ENCODE measurements at places on chromosomes 2 and 18.

- DNase-seq, result no peak
These were observed 7.1 kb downstream of the ASB18 start for GRCh38 chr2:236257136-236257535.

GRCh38 chr2:237485304-237485703, 1.7 kb upstream of the MLPH start:
- no peak for DNase-seq

DNA sequence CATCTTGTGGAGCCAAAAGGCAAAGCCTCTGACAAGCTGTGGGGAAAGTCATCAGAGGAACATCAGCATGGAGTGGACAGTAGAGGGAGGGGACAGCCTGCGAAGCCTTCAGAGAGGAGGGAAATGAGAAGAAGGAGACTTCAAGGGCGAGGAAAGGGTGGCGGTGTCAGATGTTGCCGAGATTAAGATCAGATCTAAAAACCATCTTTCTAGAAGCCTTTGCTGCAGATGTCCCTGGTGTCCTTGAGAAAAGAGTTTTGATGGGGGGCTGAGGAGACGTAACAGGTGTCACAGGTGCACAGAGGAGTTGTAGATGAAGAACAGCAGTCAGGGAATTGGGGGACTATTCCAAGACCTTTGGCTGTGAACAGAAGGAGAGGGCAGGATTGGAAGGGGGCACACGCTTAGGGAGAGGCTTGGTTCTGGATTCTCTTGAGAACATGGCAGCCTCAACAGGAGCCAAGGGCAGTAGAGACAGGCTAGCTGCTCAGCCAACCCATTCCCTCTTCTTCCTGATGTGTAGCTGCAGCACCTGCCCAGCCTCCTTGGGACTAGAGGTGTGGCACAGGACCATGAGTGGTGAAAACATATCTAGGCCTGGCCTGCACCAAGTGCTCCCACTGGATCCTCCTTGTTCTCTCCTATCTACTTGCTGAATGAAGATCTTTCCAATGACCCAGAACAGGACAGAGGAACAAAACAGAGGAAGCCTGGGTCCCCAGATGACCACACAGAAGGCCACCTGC, 22.7 kb upstream of the NCL start:
- DNase-seq, result no peak

DNA sequence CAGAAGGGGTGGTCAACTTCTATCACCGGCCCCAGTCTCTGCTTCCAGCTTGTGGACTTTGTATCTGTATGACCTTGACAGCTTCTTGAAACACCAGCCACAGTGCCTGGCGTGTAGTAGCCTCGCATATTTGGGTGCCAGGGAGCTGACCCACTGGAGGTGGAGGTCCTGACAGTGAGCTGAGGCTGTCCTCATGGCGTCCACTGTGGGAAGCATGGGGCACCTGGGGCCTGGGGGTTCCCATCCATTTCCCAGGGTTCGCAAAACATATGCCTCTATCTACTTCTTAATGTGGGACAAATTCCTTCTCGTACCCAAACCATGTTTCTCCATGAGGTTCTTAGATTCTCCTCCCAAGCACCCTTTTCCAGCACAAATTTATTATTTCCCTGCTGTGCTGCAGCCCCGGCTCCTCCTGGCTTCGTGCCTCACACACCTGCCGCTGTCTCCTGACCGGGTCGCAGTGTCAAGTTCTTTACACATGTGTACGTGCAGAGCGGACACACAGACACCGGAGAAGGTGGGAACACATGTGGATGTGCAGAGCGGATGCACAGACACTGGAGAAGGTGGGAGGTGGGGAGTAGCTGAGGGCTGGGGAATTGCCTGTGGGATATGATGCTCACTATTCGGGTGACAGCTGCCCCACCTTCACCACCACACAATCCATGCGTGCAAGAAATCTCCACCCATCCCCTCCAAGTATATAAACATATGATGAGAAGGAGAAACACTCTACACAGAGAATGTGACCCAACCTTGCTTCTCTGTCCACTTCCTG, 23.4 kb downstream of the TMEM18 start:
- DNase-seq, result no peak

DNA sequence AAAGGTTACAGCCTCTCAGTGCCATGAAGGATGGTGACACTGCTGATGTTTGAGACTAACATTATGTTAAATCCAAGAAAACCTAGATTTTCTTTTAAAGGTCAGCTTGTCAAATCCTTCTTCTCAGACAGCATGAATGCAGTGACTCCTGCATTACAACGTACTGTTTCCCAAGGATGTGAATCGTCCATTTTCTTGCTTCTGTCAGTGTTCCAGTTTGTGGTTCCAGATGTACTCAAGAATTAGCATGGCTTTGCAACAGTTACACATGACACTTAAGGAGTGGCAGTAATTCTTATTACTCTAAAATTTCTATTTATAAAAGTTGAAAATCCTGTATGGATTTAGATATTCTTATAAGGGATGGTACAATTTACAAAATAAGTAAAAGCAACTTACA, 1.5 kb upstream of the TTC39C start:
- DNase-seq, result no peak

DNA sequence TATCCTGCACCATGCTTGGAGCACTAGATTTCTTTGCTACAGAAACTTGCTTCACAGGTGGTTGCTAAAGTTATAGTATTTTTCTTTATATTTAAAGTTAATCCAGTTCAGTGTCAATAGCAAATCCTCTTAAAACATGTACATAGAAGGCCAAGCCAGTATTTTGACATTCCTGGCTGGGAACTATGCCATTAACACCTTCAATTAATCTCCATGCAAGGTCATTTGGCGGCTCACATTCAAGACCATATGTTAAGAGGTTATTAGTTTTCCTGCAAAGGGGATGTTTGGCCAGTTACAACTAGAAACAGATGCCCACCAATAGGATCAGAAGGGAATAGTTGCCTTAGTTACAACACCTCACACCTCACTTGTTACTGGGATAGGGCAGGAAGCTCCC, 261.3 kb upstream of the MEIS1 start:
- no peak for DNase-seq

DNA sequence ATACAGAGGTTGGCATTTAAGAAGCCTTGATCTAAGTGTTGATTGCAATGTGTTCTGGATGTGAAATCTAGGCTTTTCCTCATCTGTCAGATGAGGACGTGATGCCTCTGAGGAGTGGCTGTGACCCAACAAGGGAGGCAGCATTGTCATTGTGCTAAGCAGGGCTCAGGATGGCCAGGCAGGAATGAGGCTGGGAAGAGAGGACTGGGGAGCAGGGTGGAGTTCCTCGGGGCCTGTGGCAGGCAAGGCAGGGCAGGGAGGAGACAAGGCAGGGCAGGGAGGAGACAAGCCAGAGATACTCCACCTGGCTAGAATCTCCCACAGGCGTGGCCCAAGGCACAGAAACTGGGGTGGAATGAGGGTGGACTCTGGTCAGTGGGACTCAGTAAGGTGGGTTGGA, 116.6 kb downstream of the RPIA start:
- DNase-seq, result no peak

DNA sequence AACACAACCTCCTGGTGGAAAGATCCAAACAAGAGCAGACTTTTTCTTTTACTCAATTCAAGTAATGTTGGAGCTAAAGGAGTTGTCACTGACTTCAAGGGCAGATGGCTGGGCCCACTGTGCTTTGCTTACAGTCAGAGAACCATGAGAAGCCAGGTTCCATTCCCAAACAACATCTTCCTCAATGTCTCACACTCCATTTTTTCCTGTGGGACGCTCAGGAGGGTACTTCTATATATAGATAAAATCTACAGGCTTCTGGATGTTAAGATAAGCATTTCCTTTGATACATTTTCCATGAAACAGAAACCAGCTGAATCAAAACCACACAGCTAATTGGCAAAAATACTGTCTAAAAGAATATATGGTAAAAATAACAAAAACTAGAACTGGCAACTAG, 14.4 kb downstream of the IWS1 start:
- no peak for DNase-seq

- DNase-seq, result no peak
These were observed 1.1 kb downstream of the DLGAP1 start for GRCh38 chr18:4453874-4454536.

GRCh38 chr2:111919794-111920608, 21.6 kb downstream of the MERTK start:
- no peak for DNase-seq

DNA sequence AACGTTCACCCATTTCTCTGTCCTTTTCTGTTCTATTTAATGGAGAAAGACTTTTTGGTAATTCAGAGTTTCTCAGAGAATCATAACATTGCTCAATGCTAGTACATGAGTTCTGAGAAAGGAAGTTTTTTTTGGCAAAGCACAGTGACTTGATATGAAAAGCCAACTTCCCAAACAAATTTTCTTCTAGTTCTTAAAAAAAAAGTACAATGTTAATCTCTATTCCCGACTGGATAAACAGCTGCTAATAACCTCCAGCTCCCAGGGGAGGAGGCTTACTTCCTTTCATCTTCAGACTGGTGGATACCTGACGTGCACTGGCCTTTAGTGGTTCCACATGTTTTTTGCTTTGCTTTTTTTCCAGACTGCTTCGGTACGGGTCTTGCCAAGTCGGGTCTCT, 284.6 kb upstream of the CCDC68 start:
- DNase-seq, result no peak

- DNase-seq, result no peak
These were observed 54.6 kb downstream of the LAMA3 start for GRCh38 chr18:23743733-23744333.

DNA sequence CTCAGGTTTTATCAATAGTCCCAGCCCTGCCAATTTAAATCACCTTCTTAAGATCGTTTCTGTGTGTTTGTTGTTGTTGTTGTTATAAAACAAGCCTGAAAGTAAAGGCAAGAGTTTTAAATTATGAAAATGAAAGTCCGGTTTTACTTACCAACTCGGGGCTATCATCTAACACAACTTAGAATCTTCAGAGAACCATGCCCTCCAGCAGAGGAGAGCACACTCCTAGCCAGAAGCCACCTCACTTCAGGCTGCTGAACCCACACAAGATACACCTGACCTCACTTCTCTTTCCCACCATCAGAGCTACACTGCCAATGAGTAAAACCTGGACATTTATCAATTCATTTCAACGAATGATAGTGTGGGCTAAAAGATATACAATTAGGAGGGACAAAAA, 335.2 kb downstream of the IRS1 start:
- DNase-seq, result no peak

DNA sequence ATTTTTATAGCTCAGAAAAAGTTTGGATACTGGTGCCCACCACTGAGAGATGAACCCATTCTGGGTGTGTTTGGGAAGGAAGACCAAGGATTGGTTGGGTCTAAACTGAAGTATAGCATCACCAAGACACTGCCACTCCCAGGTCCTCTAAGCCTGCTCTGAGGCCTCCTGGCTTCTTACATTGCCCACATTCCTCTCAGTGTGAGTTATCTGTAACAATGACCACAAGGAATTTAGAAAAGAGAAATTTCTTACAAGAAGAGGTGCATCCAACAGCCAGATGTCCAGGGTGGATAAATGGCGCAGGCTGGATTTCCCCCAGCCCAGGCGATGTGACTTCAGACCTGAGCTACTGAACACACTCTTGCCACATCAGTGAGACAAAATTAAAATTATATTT, 1.6 kb upstream of the GPR45 start:
- no peak for DNase-seq

GRCh38 chr2:102514061-102514785, 41.2 kb downstream of the SLC9A4 start:
- DNase-seq, result no peak

- no peak for DNase-seq
These were observed 69.0 kb downstream of the IL1R2 start for GRCh38 chr2:102060792-102061191.
